ENCODE measurements at places on chromosomes 13 and 19.

DNA sequence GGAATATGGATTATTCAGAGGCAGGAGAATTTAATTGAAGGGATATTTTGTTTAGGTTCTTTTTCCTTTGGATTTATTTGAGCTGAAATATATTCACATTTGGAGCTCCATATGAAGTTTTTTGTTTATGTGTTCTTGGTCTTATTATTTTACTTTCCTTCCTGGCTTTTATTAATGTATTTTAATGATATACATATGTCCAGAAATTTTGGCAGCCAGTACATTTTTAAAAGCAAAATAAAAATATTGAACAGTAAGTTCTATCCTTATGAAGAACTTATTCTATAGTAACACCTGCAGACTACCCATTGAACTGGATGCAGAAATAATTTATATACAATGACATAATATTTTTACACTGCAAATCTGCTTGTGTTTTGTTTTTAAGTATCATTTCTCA, 323.6 kb downstream of the GPC6 start:
- H3K27ac ChIP-seq, result no peak overlapping the region
- H3K27me3 ChIP-seq, result no peaks in the 10 kb centered on the region
- H3K36me3 ChIP-seq, result no peaks in the 10 kb centered on the region
- no peaks in the 10 kb centered on the region for H3K4me1 ChIP-seq
- H3K4me3 ChIP-seq, result no peak overlapping the region
- DNase-seq, result no peak

DNA sequence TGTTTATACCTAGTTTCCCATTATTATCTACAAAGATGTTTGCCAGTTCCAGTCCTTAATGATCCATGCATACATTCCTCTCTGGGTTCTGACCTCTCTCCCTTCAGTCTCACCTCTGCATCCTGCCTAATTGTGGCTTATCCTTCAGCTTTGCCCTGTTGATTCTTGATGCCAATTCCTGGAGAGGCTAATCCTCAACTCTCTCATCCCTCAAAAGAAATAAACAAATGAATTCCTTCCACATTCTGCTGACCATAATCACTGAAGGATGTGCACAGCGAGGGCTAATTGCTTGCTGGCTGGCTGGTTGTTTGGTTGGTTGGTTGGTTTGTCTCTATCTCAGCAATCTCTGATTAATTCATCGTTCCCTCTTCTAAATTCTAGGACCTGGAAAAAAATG, 113.8 kb downstream of the IRS2 start:
- no peak overlapping the region for H3K4me3 ChIP-seq
- H3K4me1 ChIP-seq, result no peaks in the 10 kb centered on the region
- H3K27me3 ChIP-seq, result peaks cover 10% of the 10 kb centered on the region
- H3K36me3 ChIP-seq, result no peaks in the 10 kb centered on the region

DNA sequence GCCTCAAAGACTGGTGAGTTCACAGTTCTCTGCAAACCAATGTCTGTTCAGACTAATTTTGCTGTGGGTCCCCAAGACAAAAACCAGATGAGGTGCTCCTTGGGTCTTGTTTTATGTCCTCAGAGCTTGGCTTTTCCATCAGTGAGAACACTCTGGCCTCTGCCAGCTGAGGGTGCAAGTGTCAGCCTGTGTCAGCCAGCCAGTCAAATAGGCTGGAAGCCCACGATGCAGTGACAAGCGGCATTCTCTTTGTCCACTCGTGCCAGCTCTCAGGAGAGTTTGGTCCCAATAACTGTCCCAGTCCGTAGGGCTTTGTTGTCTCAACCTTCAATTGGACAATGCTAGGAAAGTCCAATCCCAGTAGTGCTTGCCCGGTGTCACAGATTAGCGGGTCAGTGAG, 9.4 kb upstream of the AKT2 start:
- H3K36me3 ChIP-seq, result no peaks in the 10 kb centered on the region
- no peak for DNase-seq
- H3K4me3 ChIP-seq, result no peak overlapping the region
- no peaks in the 10 kb centered on the region for H3K4me1 ChIP-seq

- no peak for DNase-seq
- H3K4me3 ChIP-seq, result no peak overlapping the region
- peaks cover 30% of the 10 kb centered on the region for H3K36me3 ChIP-seq
- peaks cover 2% of the 10 kb centered on the region for H3K27me3 ChIP-seq
- H3K27ac ChIP-seq, result no peak overlapping the region
Observed at GRCh38 chr13:30745906-30746686, 10.8 kb downstream of the ALOX5AP start.

DNA sequence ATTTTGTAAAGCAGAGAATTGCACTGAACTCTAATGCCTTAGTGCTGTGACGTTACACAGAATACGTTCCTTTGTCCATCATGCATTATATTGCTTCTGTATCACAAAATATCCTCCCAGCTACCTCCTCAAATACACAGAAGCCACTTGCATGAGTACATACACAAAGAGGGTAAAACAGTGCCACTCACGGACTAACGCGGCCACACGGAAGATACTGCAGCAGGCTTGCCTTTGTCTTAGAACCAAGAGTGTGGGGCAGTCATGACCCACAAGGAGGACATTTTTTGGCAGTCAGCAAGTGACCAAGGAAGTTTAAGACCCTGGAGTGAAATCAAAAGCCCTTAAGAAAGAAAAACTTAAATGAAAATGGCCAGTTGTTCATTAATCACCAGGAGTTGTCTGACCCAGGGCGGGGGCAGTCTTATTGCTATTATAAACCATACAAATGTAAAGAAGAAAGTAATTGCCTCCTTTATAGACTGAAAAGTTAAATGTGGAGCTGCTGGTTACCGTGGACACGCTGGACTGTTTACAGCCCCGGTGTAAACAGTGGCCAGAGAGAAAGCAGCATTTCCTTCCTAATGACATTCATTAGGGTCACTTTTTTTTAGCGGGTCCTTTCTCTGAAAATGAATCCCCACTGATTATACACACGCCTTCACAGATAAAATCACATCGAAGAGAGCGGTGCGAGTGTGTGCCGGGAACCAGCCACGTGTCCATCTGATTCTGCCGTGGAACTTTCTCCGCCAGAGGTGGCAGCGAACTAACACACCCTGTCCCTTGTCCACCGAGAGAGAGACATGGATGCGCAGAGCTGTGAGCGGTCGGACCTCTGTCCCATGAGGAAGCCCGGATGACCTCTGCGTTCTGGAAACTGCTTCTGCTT, 66.8 kb downstream of the SOX1 start:
- no peak for DNase-seq
- H3K36me3 ChIP-seq, result no peaks in the 10 kb centered on the region
- H3K4me1 ChIP-seq, result no peaks in the 10 kb centered on the region
- no peak overlapping the region for H3K27ac ChIP-seq

GRCh38 chr19:40236026-40236355, 9.5 kb upstream of the CCNP start:
- H3K36me3 ChIP-seq, result peaks cover 18% of the 10 kb centered on the region
- H3K27me3 ChIP-seq, result no peaks in the 10 kb centered on the region
- DNase-seq, result no peak
- no peak overlapping the region for H3K4me3 ChIP-seq
- H3K27ac ChIP-seq, result no peak overlapping the region

- no peaks in the 10 kb centered on the region for H3K27me3 ChIP-seq
- no peak overlapping the region for H3K27ac ChIP-seq
- no peaks in the 10 kb centered on the region for H3K36me3 ChIP-seq
- peak; percentile 11 for DNase-seq
Observed at GRCh38 chr13:76019421-76020044, 383.4 kb downstream of the LMO7 start.

DNA sequence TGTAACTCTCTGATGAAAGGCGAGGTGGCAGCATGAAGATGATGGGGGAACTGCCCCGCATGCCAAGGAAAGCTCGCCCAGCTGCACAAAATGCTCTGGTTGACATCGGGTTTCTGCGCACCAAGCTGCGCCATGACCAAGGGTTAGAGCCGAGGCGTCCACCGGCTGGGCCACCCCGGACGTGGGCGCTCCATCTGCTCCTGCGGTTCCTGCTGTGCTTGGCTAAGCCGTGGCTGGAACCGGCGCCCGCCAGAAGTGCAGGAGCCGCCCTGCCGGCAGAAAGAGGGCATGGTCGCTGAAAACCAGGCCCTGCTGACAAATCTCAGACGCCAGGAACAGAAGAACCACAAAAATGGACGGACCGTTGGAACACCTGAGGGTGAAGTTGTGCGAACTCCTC, 57.9 kb downstream of the ZNF100 start:
- no peaks in the 10 kb centered on the region for H3K36me3 ChIP-seq
- no peak overlapping the region for H3K27ac ChIP-seq
- no peak for DNase-seq
- no peak overlapping the region for H3K4me3 ChIP-seq
- no peaks in the 10 kb centered on the region for H3K4me1 ChIP-seq

GRCh38 chr19:38515896-38516295, 82.4 kb downstream of the RYR1 start:
- no peak for DNase-seq
- no peak overlapping the region for H3K27ac ChIP-seq
- peaks cover 22% of the 10 kb centered on the region for H3K4me1 ChIP-seq
- no peak overlapping the region for H3K4me3 ChIP-seq
- no peaks in the 10 kb centered on the region for H3K36me3 ChIP-seq
- H3K27me3 ChIP-seq, result no peaks in the 10 kb centered on the region

DNA sequence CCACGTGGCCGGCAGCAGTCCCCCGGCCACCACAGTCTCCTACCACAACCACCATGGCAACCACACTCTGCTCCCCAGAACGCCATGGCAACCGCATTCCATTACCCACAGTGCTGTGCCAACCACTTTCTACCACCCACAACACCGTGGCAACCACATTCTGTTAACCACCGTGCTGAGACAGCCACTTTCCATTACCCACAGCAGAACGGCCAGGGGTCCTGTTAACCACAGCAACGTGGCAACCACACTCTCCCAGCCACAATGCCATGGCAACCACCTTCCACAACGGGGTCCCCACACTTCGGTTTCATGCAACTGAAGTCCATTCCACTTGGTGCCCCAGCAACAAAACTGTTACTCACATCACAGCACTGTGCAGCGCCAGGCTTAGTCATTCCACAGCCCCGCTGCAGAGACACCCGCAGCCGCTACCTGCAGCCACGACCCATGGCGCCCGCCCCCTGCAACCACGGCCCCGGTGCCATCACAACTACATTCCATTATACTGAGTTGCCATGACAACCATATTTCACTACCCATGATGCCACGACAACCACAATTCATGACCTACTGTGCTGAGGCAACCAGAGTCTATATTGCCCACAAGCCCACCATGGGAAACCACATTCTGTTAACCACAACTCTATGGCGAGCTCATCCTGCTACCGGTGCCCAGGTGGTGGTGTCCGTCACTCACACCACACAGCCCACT, 10.0 kb downstream of the DPF1 start:
- peaks cover 23% of the 10 kb centered on the region for H3K4me1 ChIP-seq
- DNase-seq, result peak; percentile 87
- peak overlapping the region; percentile 65 for H3K4me3 ChIP-seq
- peaks cover 59% of the 10 kb centered on the region for H3K27me3 ChIP-seq
- peak overlapping the region; percentile 76 for H3K27ac ChIP-seq
- peaks cover 5% of the 10 kb centered on the region for H3K36me3 ChIP-seq

DNA sequence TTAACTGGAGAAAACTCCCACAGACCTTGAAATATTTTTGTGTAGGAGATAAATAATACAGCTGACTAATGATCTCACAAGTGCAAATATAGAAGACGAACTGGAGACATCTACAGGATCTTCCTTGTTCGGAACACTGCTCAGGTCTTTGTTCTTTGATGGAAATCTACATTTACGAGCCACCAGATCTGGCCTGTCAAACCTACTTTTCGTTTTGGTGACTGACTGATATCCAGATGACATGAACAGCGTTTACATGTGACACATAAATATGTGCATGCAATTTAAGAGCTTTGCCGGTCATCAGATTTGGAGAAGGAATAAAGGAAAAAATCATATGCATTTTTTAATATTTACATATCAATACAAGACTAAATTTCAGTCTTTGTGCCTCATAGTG, 24.5 kb upstream of the TPP2 start:
- no peaks in the 10 kb centered on the region for H3K36me3 ChIP-seq
- H3K4me1 ChIP-seq, result no peaks in the 10 kb centered on the region
- no peak overlapping the region for H3K27ac ChIP-seq

DNA sequence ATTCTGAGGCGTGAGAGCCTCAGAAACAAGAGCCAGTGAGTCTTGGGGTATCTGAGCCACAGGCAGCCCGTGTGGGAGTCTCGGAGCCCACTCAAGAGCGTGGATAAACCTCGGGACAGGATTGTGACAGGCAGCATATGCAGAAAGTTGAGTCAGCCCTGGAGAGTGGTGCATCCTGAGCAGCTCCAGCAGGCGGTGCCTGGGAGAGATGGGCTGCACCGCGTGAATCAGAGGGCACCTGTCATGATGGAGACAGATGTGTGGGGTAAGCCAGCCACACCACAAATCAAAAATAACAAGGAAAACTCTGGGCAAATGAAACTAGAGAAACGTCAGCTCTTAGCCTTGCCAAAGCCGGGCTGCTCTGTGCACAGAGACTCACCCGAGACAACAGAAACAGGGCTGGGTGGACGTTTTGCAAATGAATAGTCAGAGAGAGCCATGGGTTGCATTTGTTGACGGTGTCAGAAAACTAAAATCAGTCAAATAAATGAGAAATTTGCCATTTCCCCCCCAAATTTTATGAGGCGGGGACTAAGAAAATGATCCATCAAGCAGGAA, 30.0 kb upstream of the POP4 start:
- H3K27ac ChIP-seq, result no peak overlapping the region
- H3K36me3 ChIP-seq, result no peaks in the 10 kb centered on the region
- peaks cover 65% of the 10 kb centered on the region for H3K27me3 ChIP-seq
- H3K4me1 ChIP-seq, result peaks cover 23% of the 10 kb centered on the region

DNA sequence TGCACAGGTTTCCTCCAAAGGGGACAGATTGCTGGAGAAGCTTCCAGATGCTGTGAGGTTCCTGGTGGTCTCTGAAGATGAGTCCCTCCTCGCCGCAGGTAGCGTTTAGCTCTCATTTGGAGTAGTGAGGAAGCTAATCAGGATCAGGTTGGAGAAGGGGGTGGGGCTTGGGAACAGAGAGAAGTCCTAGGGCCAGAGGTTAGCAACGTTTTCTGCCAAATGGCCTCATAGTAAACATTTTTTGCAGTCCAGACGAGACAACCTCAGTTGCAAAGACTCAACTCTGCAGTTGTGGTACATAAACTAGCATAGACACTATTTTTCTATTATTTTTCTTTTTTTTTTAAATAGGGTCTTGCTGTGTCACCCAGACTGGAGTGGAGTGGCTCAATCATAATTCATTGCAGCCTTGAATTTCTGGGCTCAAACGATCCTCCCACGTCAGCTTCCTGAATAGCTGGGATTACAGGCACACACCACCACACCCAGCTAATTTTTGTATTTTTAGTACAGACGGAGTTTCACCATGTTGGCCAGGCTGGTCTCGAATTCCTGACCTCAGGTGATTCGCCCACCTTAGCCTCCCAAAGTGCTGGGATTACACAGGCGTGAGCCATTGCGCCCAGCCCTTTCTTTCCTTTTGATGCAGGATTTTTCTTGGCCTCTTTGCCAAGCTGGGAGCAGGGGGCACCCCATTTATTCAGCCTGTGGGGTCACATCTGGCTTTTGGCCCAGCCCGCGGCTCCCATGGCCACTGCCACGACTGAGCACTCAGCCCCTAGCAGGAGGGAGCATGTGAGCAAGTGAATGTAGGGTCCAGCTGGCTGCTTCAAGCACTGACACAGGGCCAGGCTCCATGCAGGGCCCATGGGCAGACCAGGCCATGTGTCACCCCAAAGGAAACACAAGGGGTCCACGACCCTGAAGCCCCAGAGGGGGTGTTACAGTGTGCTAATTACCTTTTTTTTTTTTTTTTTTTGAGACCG, 34.4 kb upstream of the SIN3B start:
- H3K27ac ChIP-seq, result no peak overlapping the region
- H3K4me1 ChIP-seq, result no peaks in the 10 kb centered on the region
- H3K27me3 ChIP-seq, result no peaks in the 10 kb centered on the region
- DNase-seq, result no peak
- peaks cover 3% of the 10 kb centered on the region for H3K36me3 ChIP-seq
